ENCODE measurements at places on chromosomes 1 and 21. TPM values are rescaled to one million over a fixed set of nuclear protein-coding genes. Genes with fewer than 3 reads are reported as not detected.

The ID3 gene
- 177 TPM for total RNA-seq

The MRPS15 gene
- 77.2 TPM for total RNA-seq

The CNST gene
- 21.2 TPM for total RNA-seq

The E2F2 gene
- total RNA-seq = 0.29 TPM

The MACF1 gene
- 377 TPM for total RNA-seq

The HAX1 gene
- total RNA-seq = 149 TPM

The MAB21L3 gene
- total RNA-seq = 0.36 TPM

The ANKRD35 gene
- 1.4 TPM for total RNA-seq

DNA sequence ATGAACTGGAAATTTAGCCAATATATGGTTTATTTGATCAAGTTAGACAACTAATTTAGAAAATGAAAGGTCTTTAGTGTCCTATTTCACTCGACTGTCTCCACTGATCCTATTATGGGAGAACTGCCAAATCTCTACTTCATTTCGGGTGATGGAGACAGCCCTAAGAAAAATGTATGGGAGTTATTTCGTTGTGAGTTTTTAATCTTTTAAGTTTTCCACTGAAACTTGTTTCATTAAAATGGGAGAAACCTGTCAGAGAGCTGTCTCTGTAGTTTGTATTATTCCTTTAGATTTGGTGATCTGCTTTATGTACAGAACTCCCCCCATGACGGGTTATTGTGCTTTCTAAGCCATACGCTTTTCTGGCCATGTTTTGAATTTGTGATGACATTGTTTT lies 899.7 kb downstream of the ADGRL2 start:
- DNase-seq = no peak

GRCh38 chr1:56817716-56818463 lies 1.3 kb downstream of the FYB2 start:
- DNase-seq = no peak

DNA sequence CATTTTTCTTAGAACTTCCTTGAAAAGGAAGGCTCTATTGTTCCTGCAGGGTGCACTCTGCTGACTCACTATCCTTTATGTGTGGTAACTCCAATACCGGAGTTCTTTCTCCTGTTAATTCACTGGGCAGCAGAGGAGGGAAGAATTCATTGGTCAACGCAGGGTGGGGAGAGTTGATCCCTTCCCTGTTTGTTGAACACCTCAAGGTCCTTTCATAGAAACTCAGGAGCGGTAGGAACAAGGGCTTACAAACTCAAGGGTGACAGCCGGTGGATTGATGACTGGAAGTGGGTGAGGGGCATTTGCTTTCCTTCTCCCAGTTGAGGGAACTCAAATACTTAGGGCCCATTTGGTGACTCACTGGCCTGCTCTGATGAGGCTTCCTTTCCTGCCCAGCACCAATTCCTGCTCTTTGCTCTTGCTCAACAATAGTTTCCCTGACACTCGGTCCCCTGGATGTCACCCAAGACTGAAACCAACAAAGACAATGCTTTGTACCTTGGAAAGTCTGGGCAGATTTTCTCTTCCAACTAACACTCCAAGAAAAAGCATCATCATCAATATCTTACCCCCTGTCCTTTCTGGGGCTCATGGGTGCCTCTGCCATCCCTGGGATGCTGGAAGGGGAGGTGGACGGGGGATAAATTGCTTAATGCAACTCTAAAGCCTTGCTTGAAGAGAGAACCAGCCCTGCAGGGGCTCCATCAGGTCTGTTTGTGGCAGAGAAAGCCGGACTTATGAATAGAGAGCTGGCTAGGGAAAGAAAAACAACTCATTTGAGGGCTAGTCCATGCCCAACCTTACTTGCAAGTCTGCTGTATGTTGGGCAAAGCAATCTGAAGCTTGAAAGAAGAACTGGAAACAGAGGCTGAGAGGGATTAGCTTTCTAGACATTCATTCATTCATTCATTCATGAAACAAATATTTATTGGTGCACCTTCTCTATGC lies 9.3 kb downstream of the SLC26A9 start:
- peak; percentile 93 for DNase-seq

- no peak for DNase-seq
These were observed 21.4 kb downstream of the AIM2 start for GRCh38 chr1:159055181-159055641.

DNA sequence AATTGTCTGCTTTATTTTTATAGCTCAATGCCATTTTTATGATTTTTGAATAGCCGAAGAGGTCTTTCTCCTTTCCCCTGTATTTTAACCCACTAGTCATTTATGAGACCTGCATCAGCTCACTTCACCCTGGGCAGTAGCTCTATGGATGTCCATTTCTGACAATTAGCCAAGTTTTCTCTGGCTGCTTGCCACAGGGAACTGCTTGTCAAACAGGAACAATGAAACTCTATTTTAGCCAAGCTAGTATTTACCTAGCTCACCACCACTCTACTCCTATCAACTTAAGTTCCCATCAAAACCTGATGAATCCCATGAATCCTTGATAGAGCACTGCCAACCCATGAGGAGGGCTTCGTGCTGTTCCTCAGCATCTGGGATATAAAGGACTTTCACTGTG lies 406.7 kb downstream of the RWDD3 start:
- no peak for DNase-seq

DNA sequence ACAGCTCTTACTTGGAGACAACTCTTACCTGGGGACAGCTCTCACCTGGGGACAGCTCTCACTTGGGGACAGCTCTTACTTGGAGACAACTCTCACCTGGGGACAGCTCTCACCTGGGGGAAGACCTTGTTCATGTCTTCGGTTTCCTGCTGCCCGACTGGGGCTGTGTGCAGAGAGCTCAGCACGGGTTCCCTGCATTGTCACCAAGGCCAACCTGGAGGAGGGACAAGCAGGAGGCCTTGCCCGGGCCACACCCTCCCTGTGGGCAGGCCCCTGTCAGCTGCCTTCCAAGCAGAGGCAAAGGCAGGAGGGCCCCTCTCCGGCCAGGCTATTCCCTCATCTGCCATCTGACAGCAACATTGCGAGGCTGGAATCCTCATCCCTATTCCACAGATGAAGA lies at the start of gene LDLRAD1:
Gene LDLRAD1 (minus strand): TSS at position 208 of the 400 bp plus-strand sequence. CDS start 74 bp downstream, at position 134.
- no peak for DNase-seq

- no peak for DNase-seq
These were observed 114.2 kb upstream of the ATP1A1 start for GRCh38 chr1:116258668-116259419.

DNA sequence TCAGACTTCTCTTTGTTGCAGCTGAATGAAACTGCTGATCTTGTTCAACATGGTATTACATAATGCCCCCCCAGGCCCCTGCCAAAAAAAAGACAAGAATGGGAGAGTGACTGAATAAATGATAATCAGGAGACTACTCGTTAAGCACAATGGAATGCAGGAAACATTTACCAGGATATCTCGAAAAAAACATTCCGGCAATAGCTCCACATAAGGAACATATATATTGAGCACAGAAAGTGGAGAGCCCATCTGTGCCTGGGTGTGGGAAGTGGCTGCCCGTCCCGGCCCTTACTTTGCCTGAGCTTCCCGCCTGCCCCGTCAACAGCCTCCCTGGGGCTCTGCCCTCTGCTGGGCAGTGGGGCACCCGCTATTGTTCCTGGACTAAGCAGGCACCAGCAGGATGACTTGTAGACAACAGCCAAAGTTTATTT lies 13.3 kb downstream of the TRIM11 start:
- peak; percentile 97 for DNase-seq

- peak; percentile 96 for DNase-seq
These were observed 8.1 kb upstream of the POFUT2 start for GRCh38 chr21:45295576-45296365.

- DNase-seq = peak; percentile 10
These were observed 62.1 kb downstream of the STUM start for GRCh38 chr1:226610671-226611070.

DNA sequence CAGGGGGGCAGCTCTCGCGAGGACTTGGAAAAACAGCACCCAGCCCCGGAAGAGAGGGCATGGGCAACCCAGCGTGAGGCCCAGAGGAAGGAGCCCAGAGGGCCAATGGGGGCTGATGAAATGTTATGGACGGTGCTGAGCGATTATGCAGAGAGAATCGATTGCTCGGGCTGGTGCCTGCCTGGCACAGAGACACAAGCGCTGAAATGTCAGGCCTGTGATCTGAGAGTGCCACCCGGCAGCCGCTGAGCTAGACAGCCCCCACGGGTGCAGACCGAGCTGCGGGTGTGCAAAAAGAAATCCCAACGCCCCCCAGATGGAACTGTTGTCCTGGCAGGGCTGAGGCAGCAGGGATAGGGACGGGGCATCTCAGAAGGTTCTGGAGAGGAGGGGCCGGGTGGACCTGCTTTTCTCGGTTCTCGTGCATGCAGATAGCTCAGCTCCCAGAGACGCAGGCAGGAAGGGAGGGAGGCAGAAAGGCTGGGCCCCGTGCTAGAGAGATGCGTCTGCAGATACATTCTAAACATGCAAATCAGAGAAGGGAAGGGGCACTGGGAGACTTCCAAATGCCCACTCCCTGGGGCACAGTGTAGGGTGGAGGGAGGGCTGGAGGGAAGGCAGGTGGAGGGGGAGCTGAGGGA lies 41.5 kb downstream of the TAS1R2 start:
- DNase-seq = no peak

DNA sequence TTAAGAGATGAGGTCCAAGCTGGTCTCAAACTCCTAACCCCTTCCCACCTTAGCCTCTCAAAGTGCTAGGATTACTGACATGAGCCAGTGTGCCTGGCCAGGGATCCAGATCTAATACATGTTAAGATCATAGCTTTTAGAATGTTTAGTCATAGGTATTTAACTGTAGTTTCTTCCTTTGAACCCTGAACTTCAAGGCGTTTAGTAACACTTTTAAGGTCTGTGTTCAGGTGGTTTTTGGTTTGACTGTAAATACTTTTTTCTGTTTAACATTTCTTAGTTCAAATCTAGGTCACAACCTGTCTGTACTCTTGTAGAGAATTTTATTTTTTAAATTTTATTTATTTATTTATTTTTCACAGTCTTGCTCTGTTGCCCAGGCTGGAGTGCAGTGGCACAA lies 28.1 kb downstream of the RAP1A start:
- no peak for DNase-seq

DNA sequence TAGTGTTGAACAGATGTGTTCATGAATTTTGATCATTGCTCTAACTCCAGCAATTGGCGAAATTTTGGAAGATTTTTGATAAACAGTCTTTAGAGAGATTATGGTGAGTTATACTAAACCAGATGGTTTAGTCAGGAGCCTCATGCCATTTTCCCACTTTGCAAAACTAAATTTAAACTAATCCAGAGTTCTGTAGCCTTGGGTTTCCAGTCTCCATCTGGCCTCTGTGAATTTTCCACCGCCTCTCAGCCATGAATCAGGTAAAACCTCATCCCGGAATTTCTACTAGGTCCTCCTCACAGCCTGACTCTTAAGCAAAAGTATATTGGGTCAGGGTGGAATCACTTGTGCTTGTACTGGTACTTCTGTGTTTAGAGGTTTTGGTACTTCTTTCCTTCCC lies 44.8 kb downstream of the CLEC20A start:
- no peak for DNase-seq

DNA sequence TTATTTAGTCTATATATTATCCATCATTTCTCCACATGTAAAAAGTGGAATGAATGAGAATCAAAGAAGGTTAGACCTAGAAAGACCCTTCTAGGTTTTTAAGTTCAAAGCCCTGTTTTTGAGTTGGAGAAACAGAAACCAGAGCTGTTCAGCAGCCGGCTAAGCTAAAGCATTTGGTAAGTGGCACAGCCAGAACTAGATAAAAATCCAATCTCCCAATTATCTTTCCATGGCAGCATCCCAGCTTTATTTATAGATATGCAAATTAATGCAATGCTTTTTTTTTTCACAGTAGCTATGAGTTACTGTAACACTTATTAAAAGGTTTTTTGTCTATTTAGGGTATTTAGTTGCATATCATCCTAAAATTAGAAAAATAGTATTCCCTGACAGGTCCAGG lies 85.1 kb downstream of the NIBAN1 start:
- no peak for DNase-seq

DNA sequence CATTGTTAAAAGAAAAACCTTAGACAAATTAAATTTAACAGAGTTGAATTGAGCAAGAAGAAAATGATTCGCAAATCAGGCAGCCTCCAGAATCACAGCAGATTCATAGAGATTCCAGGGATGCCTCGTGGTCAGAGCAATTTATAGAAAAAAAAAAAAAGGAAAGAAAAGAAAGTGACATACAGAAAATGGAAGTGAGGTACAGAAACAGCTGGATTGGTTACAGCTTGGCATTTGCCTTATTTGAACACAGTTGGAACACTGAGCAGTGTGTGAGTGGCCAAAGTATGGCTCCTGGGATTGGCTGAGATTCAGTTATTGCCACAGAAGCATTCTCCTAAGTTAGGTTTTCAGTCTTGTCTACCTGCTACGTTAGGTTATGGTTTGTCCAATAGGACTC lies 9.1 kb upstream of the C21orf91 start:
- DNase-seq = no peak

DNA sequence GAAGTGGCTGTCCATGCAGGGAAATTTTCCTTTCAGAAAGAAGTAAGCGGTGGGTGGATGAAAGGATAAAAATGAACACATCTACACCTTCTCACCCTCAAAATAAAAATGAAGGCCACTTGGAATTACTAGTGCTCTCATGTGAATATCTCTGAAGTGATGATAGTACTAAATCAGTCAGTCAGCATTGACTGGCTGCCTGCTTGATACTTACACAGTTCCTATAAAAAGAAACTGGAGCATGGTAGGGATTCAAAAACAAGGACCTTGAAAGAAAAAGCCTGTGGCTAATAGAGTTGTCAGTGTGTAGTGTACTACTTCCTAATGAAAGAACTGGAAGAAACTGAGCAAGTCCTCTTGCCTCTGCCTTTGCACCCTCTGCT lies 239.7 kb downstream of the HLX start:
- DNase-seq = no peak

GRCh38 chr1:42957880-42958487 lies 684 bp downstream of the SLC2A1 start:
- DNase-seq = peak; percentile 98

GRCh38 chr21:35226968-35227744 lies 178.1 kb upstream of the RUNX1 start:
- DNase-seq = no peak

GRCh38 chr1:162206749-162207635 lies 137.5 kb downstream of the NOS1AP start:
- DNase-seq = no peak

DNA sequence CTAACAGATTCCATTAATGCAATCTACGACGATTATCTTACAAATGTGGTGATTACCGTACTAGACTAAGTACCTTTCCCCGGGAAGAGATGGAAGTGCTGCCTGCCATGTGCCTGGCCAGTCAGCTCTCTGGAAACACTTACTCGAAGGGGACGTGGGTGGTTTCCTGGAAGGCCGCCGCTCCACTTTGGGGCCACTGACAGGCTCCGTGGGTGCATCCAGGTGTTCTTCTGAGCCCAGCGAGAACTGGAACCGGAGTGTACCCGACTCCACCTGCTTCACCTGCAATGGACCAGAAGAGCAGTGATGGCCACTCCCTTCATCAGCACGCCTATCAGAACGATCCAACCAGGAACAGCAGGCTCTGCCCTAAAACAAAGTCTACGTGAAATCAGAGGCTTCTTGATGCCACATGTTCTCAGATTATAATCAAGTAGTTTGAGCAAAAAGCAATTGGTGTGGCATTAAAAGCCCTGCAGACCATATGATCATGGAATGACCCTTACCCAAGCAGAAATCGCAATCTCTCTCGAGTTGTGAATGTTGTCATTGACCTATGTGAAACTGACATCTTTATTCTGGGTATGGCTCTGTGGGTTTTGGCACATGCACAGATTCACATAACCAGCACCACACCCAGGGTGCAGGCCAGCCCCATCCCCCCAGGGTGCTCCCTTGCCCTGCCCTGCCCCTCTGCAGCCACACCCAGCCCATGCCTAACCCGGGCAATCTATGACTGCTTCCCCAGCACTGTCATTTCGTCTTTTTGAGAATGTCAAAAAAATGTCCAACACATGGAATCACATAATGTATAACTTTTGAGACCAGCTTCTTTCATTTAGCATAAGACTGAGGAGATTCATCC lies 64.5 kb downstream of the NPHP4 start:
- DNase-seq = peak; percentile 69

Data from osteoblast (primary cell).